ENCODE measurements at places on chromosomes 7 and 10. TPM values are rescaled to one million over a fixed set of nuclear protein-coding genes. Genes with fewer than 3 reads are reported as not detected.

DNA sequence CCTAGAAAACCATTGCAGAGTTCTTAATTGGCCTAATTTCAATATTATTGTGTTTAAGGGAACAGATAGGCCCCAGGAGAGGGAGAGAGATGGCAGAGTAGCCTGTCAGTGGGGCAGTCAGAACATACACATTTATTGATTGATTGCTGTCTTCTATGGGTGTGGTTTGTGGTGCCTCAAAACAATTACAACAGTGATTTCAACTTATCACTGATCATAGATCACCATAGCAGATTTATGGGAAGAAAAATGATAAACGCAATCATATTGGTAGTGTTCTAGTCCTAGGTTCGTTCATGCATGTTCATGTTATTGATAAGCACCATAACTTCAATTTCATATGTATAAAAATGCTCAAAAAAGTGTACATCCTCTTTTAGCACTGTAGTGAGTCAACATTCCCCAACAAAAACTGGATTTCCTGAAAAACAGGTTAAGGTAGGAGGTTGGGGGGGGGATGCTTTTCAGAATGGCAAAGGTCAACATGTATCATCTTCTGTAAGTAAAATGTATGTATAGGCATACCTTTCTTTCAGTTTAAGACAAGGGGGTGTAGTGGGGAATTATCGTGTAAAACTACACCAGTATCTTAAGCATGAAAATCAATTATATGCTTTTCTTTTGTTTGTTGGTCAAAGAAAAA is 1.1 kb upstream of the TNKS2 start:
- no peaks in the 10 kb centered on the region for H3K27me3 ChIP-seq
- peaks cover 2% of the 10 kb centered on the region for H3K36me3 ChIP-seq
- H3K4me1 ChIP-seq: peaks cover 24% of the 10 kb centered on the region
- peak overlapping the region; percentile 68 for H3K4me3 ChIP-seq

GRCh38 chr7:158863611-158864506 is 7.5 kb downstream of the DYNC2I1 start:
- no peaks in the 10 kb centered on the region for H3K36me3 ChIP-seq
- H3K27me3 ChIP-seq: no peaks in the 10 kb centered on the region
- H3K4me1 ChIP-seq: peaks cover 4% of the 10 kb centered on the region
- peak; percentile 41 for DNase-seq
- no peak overlapping the region for H3K27ac ChIP-seq

Gene GRID2IP
- polyA plus RNA-seq: not detected

Gene ADAM12
- 0.22 TPM for polyA plus RNA-seq

- H3K4me1 ChIP-seq: no peaks in the 10 kb centered on the region
- no peak overlapping the region for H3K4me3 ChIP-seq
- H3K36me3 ChIP-seq: no peaks in the 10 kb centered on the region
- no peak overlapping the region for H3K27ac ChIP-seq
- H3K27me3 ChIP-seq: no peaks in the 10 kb centered on the region
Observed at GRCh38 chr7:34211018-34211417, 305.7 kb downstream of the BMPER start.

Gene ITGB8
- 3.4 TPM for polyA plus RNA-seq

DNA sequence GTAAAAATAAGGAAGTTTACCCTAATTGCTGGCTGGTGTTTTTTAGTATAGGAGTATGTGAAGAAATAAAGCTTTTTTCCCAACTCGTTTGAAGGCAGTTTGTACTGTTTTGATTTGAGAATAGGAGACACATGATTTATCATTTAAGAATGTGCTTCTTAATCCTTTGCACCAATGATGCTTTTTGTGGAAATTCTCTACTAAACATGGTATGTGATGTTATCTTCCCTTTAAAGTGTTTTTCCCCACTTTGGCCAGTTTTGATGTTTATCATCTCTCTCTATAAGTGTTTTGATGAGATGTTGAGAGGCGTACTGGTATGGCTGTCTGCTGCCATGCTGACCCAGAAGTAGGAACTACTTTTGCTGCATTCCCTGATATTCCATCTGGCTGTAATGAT is 85.1 kb downstream of the SUGCT start:
- DNase-seq: no peak
- H3K4me1 ChIP-seq: peaks cover 19% of the 10 kb centered on the region
- no peaks in the 10 kb centered on the region for H3K27me3 ChIP-seq
- H3K36me3 ChIP-seq: no peaks in the 10 kb centered on the region

DNA sequence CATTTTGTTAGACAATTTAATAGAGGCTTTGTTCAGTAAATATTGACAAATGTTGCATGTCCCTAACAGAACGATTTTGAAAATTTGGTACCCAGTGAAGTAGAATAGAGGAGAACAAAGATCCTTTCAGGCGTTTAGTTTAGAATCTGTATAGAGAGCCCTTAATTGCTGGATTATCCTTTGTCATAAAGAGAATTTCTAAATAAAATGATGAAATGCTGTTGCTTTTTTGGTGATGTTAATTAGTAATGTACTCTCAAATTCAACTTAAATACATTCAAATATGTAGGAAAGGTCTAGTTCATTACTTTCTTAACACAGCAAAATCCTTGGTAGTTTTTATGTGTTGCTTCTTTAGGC is 1.2 kb downstream of the LUC7L2 start:
- no peaks in the 10 kb centered on the region for H3K36me3 ChIP-seq
- peak overlapping the region; percentile 98 for H3K27ac ChIP-seq
- peaks cover 21% of the 10 kb centered on the region for H3K4me1 ChIP-seq

- H3K36me3 ChIP-seq: peaks cover 34% of the 10 kb centered on the region
- peaks cover 12% of the 10 kb centered on the region for H3K4me1 ChIP-seq
- H3K4me3 ChIP-seq: no peak overlapping the region
- peak; percentile 63 for DNase-seq
Observed at GRCh38 chr10:133292919-133293809, 15.5 kb downstream of the TUBGCP2 start.

DNA sequence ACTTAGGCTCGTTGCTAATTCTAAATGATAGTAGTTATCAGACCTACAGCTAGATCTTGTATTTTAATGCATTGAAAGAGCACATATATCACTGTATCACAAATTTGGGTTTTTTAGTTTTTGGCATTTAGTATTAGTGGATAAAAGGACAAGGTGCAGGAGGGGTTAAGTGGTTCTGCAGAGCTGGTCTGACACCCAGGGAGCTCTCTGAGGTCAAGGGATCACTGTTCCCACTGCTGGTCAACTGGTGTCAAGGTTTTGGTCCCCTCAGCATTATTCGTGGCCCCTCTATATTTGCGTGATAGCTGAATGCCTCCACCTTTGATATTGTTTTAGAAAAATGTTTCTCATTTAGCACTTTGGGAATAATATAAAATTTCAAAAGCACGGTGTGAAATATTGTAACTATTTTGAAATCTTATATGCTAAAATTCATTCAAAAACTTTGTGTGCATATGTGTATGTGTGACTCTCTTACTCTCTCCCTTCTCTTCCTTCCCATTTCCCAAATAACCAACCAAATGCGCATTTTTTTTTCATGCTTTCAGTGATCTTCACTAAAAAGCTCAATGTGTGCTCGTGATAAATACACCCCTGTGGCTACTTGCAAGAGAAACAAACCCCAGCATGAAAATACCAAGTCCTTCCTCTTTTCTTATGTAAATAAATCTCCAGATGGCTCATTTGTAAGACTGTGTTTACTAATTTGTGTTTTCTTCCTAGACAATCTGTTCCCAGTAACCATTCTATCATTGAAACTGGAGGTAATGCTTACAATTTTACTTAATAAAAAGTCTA is 309.2 kb downstream of the FGFR2 start:
- H3K4me3 ChIP-seq: no peak overlapping the region
- H3K36me3 ChIP-seq: no peaks in the 10 kb centered on the region
- DNase-seq: no peak
- no peaks in the 10 kb centered on the region for H3K4me1 ChIP-seq

Gene CLCN1
- polyA plus RNA-seq: not detected

Gene TWIST1
- not detected for polyA plus RNA-seq

DNA sequence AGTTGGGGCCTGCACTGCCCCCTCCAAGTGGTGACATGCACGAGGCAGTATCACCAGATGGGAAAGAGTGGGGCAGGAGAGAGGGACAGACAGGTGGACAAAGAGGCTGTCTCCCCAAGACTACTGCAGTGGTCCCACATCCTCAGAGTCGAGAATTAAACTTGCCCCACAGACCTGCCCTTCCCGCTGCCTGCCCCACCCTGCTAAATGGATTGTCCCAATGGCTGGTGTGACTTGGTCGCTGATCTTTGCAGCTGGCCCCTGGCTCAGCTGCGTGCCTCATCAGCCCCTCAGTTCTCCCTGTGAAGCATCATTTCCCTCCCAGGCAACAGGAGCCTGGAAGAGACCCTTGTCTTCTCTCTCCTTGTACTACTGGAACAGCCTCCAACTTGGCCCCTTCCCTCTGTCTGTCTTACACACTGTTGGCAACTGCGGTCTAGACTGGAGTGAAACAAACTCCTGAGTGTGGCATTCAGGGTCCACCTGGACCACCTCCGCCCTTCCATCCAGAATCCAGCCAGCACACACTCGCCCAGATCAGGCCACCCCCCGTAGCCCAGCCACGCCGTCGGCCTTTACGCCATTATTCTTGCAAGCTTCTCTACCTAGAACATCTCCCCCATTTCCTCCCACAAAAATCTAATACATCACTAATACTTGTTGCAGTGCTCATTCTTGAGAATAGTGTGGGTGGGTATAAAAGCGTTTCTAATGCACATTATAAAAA is 275.1 kb downstream of the CELF2 start:
- no peak overlapping the region for H3K27ac ChIP-seq
- no peaks in the 10 kb centered on the region for H3K4me1 ChIP-seq
- no peak for DNase-seq

DNA sequence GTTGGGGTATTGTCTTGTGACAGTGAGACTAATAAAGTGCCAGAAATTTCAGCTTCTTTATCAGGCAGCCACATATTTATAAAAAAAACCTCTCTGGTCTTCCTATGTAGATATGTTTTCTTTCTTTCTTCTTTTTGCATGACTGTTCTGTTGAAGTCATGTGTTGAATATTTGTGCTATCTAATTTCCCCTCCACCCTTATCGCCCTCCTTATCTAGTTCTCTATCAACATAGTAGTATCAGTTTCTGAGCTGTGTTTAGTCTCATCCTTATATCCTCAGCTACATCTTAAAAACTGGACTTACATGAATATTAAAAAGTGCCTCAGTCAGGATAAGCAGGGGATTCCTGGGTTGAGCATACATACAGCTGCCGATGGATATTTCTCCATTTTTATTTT is 53.9 kb downstream of the SEMA3D start:
- no peaks in the 10 kb centered on the region for H3K36me3 ChIP-seq
- peaks cover 18% of the 10 kb centered on the region for H3K4me1 ChIP-seq
- H3K4me3 ChIP-seq: no peak overlapping the region
- no peak overlapping the region for H3K27ac ChIP-seq
- H3K27me3 ChIP-seq: no peaks in the 10 kb centered on the region
- DNase-seq: no peak

DNA sequence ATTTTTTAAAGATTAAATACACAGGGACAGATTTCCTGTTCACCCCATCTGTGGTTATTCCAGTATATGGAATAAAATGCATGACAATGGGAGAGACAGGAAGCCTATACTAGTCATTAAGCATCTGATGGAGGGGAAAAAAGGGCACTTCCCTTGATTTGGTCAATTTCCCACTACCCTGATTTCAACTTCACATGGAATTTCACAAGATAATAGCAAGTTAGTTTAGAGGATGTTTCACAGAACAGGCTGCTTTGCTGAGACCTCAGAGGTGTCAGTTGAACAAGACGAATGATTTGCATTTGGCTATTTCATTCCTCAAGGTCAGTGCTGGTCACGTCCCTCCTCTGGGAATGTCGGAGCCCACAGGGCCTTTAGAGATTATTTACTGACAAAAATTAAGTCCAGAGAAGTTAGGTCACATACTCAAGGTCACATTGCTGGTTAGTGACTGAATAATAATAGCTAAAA is 4.7 kb upstream of the ITPRIP start:
- no peaks in the 10 kb centered on the region for H3K36me3 ChIP-seq
- peaks cover 35% of the 10 kb centered on the region for H3K4me1 ChIP-seq
- H3K27me3 ChIP-seq: no peaks in the 10 kb centered on the region
- no peak overlapping the region for H3K4me3 ChIP-seq
- peak; percentile 90 for DNase-seq

GRCh38 chr7:92768501-92769393 is 67.6 kb downstream of the CDK6 start:
- no peaks in the 10 kb centered on the region for H3K27me3 ChIP-seq
- H3K4me1 ChIP-seq: peaks cover 14% of the 10 kb centered on the region
- H3K27ac ChIP-seq: no peak overlapping the region

DNA sequence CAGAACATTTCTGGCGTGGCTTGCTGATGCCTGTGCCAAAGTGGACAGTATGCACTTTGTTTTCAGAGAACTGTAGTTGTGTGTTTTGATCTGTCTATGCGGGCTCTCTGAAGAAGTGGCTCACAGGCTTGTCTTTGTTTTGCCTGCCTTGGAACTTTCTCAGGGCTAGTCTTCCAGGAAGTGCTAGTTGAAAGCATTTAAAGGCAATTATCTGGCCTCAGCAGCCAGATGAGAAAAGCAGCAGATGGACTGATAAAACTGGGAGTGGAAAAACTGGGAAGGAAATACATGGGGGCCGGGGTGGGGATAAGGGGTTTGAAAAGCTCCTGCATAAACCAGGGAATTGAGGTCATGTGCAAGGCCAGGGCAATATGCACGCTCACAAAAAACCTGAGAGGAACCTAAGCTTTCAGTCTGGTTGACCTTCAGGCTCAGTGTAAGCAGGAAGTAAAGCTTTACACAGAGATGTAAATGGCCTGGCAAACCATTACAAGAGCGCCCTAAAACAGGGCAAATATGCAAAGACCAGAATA is 94.5 kb downstream of the ZNF33B start:
- no peaks in the 10 kb centered on the region for H3K36me3 ChIP-seq
- no peak overlapping the region for H3K27ac ChIP-seq

Gene CNPY1
- not detected for polyA plus RNA-seq

DNA sequence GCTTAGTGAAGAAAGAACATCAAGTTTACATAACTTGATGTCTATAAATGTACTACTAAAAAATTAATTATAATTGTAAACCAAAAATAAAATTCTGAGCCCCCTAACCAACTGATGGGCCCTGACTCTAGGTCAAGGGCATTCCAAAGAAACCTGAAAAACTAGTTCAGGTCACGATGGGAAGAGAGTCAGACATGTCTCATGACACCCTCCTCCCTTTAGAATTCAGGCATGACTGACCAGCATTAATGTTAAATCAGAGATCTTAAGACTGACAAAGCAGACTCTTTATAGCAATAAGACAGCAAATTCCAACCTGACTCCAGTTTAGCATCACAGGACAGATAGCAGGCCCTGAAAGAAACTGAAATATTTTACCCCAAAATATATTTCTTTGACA is 21.6 kb upstream of the OTUD1 start:
- H3K27me3 ChIP-seq: no peaks in the 10 kb centered on the region
- no peak overlapping the region for H3K27ac ChIP-seq
- H3K4me3 ChIP-seq: no peak overlapping the region
- H3K4me1 ChIP-seq: no peaks in the 10 kb centered on the region

- H3K27ac ChIP-seq: no peak overlapping the region
- no peaks in the 10 kb centered on the region for H3K27me3 ChIP-seq
- H3K36me3 ChIP-seq: no peaks in the 10 kb centered on the region
- no peaks in the 10 kb centered on the region for H3K4me1 ChIP-seq
Observed at GRCh38 chr10:712089-712488, 22.6 kb upstream of the DIP2C start.

Data from endothelial cell of umbilical vein (primary cell).